ENCODE measurements at places on chromosomes 1 and 21.

GRCh38 chr1:98417820-98418219 is 243.7 kb upstream of the SNX7 start:
- no peak for DNase-seq

GRCh38 chr1:228849011-228849541 is 113.8 kb downstream of the RHOU start:
- peak; percentile 65 for DNase-seq

DNA sequence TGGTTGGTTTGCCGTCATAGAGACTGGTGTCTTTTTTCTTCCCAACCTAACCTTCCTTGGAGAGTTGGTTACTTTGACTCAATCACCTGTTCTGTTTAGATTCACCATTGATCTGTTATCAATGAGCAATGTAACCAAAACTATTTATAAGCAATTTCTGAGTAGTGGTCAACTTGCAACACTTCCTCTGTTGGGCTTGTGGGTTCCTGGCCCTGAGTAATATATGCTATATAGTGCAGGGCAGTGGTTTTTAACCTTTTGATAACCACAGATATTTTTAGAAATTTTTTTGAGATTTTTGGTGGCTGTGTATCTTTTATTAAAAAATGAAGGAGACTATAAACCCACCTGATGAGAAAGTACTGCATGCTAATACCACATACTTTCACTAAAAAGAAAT is 9.4 kb upstream of the XCL1 start:
- DNase-seq = no peak

DNA sequence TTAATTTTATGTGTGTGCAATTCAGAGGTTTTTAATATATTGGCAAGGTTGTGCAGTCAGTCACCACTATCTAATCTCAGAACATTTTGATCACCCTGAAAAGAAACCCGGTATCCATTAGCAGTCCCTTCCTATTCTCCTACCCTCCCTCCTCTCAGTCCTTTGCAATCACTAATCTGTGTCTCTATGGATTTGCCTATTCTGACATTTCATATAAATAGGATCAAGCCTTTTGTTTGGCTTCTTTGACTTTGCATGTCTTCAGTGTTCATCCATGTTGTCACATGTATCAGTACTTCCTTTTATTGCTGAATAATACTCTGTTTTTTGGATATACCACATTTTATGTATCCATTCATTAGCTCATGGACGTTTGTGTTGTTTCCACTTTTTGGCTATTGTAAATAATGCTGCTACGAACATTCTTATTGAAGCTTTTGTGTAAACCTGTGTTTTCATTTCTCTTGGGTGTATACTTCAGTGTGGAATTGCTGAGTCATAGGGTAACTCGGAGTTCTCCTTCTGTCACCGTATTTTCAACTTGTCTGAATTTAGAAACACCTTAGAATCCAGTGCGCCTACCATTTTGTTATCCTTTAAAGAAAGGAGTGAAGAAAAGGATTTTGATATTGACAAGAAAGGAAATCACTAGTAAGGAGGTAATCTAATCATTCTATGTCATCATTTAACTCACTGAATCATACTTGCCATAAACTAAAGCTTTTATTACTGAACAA is 3.4 kb downstream of the CEP85 start:
- DNase-seq = no peak

DNA sequence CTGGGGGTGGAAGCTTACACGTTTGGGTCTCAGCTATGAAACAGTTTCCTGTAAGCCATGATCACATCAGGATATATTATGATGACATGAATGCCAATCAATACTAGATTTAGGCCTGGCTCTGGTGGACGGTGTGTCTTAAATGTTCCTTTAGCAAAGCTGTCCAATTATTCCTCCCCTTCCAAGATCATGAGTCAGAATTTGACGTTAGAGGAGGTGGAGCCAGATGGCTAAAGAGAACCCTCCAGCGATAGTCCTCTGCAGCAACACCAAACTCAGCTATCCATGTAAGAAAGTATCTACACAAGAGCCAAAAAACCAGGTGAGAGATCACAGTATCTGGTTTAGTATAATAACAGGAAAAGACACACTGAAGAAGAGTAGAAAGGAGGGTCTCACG is 47.8 kb downstream of the PACC1 start:
- DNase-seq = no peak

GRCh38 chr1:171736196-171736595 is 5.7 kb downstream of the VAMP4 start:
- no peak for DNase-seq

- no peak for DNase-seq
Measured at GRCh38 chr1:201228011-201228983, 37.7 kb downstream of the IGFN1 start.

GRCh38 chr1:203686091-203686632 is 59.5 kb downstream of the ATP2B4 start:
- DNase-seq = no peak

GRCh38 chr1:211925016-211925415 is 94.5 kb upstream of the LPGAT1 start:
- DNase-seq = peak; percentile 86

DNA sequence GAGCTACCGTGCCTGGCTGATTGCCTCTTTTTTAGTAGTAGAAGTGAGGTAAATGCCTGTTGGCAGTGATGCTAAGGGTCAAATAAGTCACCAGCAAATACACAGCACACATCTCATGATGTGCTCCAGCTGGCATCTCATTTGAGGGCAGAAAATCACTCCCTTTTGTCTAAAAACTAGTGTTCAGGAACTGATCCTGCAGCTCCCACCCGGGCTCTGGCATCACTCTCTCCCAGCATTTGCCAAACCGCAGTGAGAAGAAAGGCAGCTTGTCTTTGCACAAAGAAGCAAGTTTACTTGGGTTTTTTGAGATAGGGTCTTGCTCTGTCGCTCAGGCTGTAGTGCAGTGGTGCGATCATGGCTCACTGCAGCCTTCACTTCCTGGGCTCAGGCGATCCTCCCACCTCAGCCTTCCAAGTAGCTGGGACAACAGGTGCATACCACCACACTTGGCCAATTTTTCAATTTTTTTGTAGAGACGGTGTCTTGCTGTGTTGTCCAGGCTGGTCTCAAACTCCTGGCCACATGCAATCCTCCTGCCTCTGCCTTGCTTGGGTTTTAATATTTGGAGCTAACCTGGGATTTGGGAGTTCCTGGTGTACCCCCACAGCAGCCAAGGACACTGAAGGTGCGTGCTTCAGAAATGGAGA is 4.1 kb downstream of the RBP7 start:
- no peak for DNase-seq

GRCh38 chr1:156445789-156446263 is 54.7 kb downstream of the MEF2D start:
- peak; percentile 85 for DNase-seq

GRCh38 chr1:179925922-179926849 is 28.4 kb upstream of the CEP350 start:
- DNase-seq = no peak

GRCh38 chr1:26838474-26839338 is 12.2 kb downstream of the ZDHHC18 start:
- DNase-seq = no peak

- no peak for DNase-seq
Measured at GRCh38 chr1:226682871-226683814, 55.9 kb downstream of the ITPKB start.

- no peak for DNase-seq
Measured at GRCh38 chr1:214897581-214897980, 185.0 kb upstream of the KCNK2 start.

- DNase-seq = no peak
Measured at GRCh38 chr1:58468612-58469011, 77.9 kb downstream of the OMA1 start.

- no peak for DNase-seq
Measured at GRCh38 chr1:36162680-36163239, 6.8 kb downstream of the MAP7D1 start.

DNA sequence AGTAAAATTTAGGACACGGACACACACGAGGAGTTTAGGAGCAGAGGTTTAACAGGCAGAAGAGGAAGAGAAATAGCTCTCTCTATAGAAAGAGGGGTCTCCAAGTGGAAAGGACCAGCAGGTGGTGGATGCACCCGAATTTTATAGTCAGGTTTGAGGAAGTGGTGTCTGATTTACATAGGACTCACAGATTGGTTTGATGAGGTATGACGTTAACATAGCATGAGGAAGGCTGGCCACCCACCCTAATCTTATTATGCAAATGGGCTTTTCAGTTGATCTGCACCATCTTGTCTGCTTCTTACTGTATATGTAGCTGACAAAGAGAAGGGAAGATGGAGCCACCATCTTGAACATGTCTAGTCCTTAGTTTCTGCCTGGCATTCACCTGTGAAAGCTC is 52.5 kb upstream of the RGS2 start:
- DNase-seq = no peak

GRCh38 chr1:200505257-200505656 is 95.4 kb upstream of the ZNF281 start:
- no peak for DNase-seq

GRCh38 chr1:67780637-67781036 is 52.6 kb downstream of the GNG12 start:
- no peak for DNase-seq

DNA sequence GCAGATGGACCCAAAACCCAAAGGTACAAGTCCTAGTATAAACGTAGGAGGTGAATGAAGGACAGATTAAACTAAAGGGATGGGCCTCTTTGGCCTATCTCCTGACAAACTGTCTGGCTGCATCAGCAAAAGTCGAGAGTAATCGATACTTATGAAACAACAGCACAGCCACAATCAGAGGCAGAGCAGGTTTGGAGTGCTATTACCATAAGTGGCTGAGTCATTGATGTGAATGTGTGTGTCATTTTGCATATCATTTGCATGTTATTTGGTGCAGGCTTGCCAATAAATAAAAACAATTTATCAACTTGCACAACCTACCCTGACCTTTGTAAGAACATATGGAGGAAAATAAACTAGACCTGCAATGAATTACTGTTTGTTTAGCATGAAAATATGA is 283.1 kb downstream of the NUF2 start:
- DNase-seq = no peak

DNA sequence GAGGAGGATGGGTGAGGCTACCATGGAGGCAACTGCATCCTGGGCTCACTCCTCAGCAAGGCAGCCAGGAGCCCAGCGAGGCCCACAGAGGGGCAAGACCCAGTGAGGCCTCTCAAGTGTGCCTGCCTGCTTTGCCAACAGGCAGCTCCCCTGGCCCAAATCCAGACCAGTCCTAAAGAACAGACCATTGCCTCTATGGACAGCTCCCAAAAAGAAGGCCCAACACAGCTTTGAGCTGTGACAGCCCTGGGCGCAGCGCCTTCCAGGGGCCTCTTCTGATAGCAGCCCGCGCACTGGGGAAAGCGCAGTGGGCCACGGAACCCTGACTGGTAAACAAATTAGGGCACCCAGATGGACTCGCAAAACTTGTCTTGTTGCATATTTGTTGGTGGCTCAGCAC is 25.5 kb downstream of the C1orf198 start:
- DNase-seq = no peak

DNA sequence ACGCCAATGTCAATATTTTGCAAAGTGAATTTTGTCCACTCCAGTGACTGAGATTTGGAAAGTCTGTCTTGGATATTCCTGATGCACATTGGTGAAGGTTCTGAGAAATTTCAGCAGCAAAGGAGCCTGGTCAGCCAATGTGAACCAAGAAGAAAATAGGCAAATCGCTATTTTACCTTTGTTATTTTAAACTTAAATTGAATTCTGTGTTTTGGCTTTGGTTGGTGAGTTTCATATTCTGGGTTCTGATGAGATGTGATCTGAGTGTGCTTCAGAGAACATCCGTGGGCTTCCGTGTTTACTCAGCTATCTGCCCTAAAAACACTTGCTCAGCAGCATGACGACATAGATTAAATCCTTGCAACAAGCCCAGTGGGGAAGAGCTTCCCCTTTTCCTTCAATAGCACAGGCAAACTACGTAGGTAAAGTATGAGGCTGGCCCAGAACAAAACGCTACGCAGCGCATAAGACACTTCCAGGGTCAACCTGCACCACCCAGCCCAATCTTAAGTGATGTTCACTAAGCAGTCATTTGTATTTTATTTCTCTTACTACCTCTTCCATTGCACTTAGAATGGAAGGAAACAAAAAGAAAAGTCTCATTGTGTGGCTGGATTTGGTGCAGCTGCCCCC is 176.4 kb upstream of the KAZN start:
- DNase-seq = no peak

GRCh38 chr1:41641941-41642527 is 157.6 kb upstream of the EDN2 start:
- no peak for DNase-seq

- no peak for DNase-seq
Measured at GRCh38 chr1:36584874-36585453, 102.3 kb upstream of the CSF3R start.

- no peak for DNase-seq
Measured at GRCh38 chr1:180860535-180860934, 52.2 kb upstream of the KIAA1614 start.

- DNase-seq = no peak
Measured at GRCh38 chr1:162916821-162917613, 56.0 kb upstream of the CCDC190 start.

DNA sequence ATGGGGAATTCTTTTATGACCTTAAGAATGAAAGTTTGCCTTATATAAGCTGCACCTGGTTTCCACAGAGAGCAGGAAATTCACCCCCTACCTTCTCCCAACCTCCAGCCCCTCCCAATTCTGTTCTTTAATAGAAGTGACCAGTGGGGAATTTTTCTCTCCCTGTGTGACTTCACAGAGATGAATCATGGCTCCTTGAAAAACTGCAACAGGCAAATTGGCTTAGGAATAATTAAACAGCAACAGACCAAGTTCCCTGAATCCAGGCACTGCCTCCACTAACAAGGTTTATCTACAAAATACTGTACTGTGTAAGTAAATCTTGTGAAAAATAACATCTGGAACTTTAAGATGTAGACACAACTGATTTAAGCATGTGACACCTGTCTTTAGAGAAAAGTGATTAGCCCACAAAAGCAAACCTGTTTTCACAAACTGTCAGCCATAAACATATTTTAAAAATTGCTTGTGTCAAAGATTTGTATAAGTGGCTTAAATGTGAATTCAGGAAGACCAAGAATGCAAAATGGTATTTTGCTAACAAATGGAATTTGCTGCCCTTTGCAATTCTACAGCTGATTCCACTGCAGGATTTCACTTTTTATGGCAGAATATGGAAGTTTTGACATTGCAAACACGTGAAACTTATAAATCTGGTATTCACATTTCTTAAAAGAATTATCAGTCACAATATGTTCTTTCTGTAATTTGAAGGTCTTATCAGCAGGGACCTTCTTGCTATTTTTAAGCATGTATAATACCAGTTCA is 54.0 kb downstream of the ALG14 start:
- no peak for DNase-seq

- no peak for DNase-seq
Measured at GRCh38 chr1:152640351-152640750, 17.4 kb upstream of the LCE3A start.

GRCh38 chr1:229756666-229757065 is 130.6 kb downstream of the URB2 start:
- DNase-seq = no peak

All from NCI-H774 (cell line).